ENCODE measurements at places on chromosomes 3 and 15.

GRCh38 chr15:40287505-40287904 is 4.6 kb upstream of the ANKRD63 start:
- no peak for DNase-seq

GRCh38 chr3:17573396-17573795 is 169.0 kb downstream of the TBC1D5 start:
- no peak for DNase-seq

- DNase-seq = no peak
Measured at GRCh38 chr3:184683900-184684560, 27.8 kb downstream of the MAGEF1 start.

DNA sequence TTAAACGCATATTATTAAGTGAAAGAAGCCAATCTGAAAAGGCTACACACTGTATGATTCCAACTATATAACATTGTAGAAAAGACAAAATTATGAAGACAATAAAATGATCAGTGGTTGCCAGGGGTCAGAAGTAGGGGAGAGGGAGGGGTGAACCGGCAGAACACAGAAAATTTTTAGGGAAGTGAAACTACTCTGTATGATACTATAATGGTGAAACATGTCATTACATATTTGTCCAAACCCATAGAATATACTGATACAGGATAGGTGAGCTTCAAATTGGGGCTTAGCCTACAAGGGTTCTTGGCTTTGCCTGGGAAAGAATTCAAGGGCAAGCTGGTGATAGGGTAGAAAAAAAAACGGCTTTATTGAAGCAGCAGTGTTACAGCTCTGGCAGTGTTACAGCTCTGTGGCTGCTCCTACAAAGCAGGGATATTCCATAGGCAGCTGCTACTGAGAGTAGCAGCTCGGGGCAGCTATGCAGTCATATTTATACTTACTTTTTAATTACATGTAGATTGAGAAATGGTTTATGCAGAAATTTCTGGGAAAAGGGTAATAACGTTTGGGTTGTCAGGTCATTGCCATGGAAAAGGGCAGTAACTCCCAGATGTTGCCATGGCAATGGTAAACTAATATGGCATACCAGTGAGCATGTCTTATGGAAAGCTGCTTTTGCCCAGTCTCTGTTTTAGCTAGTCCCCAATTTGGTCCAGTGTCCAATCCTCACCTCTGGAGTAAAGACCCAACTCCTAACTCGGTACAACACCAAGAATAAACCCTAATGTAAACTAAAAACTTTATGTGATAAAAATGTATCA is 125.1 kb upstream of the SLC25A36 start:
- no peak for DNase-seq
